Activated CD4-positive, alpha-beta T cell treated with anti-CD3 and anti-CD28 coated beads for 1 hour (primary cell): ENCODE measurements at places on chromosomes 5 and 9.

- DNase-seq = no peak
These were observed 1236.0 kb downstream of the MAT2B start for GRCh38 chr5:164741376-164741775.

- DNase-seq = no peak
These were observed 1.3 kb downstream of the SHC3 start for GRCh38 chr9:89177012-89177943.

- DNase-seq = no peak
These were observed 128.3 kb downstream of the ZCCHC7 start for GRCh38 chr9:37248651-37249163.

- DNase-seq = no peak
These were observed 167.7 kb upstream of the PPP2R2B start for GRCh38 chr5:147046281-147046680.
